Activated CD4-positive, CD25-positive, alpha-beta regulatory T cell (primary cell): ENCODE measurements at places on chromosomes 2 and 18.

- DNase-seq, result no peak
Measured at GRCh38 chr2:15127301-15127700, 433.8 kb downstream of the NBAS start.

- DNase-seq, result no peak
Measured at GRCh38 chr2:46800218-46800617, 115.4 kb downstream of the MCFD2 start.

DNA sequence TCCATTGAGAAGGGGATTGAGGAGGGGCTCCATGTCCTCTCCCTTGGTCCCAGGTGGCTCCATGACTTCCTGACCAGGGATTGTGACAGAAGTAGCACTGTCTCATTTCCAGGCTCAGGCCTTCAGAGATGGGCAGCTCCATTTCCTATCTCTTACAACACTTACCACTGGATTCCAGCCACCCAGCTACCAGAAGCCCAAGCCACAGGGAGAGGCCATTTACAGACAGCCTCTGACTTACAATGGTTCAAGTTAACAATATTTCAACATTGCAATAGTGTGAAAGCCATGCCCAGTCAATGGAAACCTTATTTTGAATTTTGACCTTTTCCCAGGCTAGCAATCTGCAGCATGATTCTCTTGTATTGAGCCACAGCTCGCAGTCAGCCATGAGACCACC is 164.9 kb upstream of the AGAP1 start:
- DNase-seq, result no peak

DNA sequence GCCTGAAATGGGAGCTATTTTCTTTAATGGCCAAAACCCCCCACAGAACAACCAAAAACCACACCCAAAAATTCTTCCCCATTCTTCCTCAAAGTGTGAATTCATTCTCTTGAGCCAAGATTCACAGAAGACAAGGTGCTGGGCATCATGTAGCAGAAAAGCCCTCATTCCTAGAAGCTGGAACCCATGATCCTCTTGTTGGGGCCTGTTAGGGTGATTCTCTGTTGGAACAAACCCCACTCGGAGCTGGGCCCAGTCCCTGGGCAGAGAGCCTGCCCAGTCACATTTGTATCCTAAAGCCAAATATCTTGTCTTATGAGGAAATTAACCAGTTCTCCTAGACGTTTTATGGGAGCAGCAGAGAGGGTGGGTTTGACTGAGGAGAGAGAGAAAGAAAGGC is 22.8 kb upstream of the VPS4B start:
- DNase-seq, result no peak

DNA sequence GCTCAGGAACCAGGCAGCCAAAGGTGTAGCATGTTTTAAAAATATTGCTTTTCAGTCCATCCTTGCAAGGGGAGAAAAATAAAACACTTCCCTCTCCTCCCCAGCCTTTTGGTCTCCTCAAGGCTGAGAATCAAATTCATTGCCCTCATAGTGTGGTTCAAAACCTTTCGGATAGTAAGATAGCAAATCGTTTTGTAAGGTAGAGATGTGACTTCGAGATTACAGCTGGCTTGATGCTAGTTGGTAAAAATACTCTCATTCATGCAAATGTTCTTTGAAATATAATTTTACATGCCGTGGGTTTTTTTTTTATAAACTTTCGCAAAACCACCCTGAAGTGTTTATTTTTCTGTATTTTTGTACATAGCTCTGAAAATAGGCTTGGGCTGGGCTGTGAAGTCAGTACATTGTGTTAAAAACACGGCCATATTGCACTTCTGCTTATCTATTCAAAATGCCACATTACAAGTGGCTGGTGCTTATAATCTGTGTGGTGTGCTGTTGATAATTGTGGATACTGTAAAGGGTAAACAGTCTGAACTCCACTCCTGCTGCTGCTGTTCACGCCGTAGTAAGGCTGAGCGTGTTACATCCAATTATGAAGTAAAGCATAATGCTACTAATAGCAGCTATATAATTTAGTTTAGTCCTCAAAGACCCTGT is 172.0 kb upstream of the SIX3 start:
- DNase-seq, result no peak

DNA sequence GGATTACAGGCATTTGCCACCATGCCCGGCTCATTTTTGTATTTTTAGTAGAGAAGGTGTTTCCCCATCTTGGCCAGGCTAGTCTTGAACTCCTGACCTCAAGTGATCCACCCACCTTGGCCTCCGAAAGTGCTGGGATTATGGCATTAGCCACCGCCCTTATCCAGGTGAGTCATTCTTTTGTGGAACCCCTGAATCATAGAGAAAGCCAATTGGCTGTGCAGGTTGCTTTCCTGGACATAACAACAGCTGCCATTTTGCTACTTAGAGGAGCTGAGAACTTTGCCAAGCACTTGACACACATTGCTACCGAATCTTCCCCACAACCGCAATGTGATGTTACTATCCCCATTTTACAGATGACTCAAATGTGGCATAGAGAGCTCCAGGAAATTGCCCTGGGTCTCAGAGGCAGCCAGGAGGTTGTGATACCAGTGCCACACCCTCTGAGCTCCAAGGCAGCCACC is 36.0 kb downstream of the SETBP1 start:
- no peak for DNase-seq

- no peak for DNase-seq
Measured at GRCh38 chr18:76353046-76353445, 142.0 kb downstream of the ZNF516 start.

- DNase-seq, result no peak
Measured at GRCh38 chr18:48771641-48772375, 179.0 kb downstream of the SMAD7 start.

- no peak for DNase-seq
Measured at GRCh38 chr2:31945572-31945935, 65.3 kb downstream of the MEMO1 start.

GRCh38 chr18:78630981-78631510 is 348.6 kb upstream of the SALL3 start:
- no peak for DNase-seq

- no peak for DNase-seq
Measured at GRCh38 chr18:12924616-12925015, 23.2 kb upstream of the SEH1L start.

- DNase-seq, result no peak
Measured at GRCh38 chr2:142131010-142131669, at the start of gene LRP1B. Gene LRP1B (minus strand): TSS chr2:142131016. CDS start chr2:142130729, 287 bp downstream.

- no peak for DNase-seq
Measured at GRCh38 chr2:36769106-36769505, 72.6 kb downstream of the VIT start.

- DNase-seq, result peak; percentile 45
Measured at GRCh38 chr2:94874277-94874997, 3.2 kb downstream of the TEKT4 start.

GRCh38 chr2:174395284-174395968 is at the start of gene SCRN3:
Gene SCRN3 (plus strand): TSS chr2:174395730. CDS start chr2:174398284, 2,554 bp downstream.
- peak; percentile 37 for DNase-seq

DNA sequence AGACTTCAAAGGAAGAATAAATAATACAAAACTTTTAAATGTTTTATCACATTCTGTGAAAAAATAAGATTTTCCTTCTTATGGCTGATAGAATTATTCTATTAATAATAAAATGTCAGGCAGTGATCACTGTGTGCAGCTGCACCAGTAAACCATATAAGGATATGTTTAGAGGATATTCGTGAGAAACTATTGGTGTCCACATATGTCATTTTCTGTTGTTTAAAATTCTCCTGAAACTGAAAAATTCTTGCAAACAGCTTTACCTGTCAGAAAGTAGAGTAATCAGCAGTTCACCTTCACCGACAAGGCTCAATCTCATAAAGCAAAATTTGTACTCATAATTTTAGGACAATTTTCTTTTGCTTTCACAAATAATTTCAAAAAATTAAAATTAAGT is 170.1 kb upstream of the KCNH7 start:
- DNase-seq, result no peak

- no peak for DNase-seq
Measured at GRCh38 chr2:69575926-69576325, 67.6 kb downstream of the AAK1 start.

GRCh38 chr2:45786030-45786835 is 134.8 kb downstream of the PRKCE start:
- no peak for DNase-seq

DNA sequence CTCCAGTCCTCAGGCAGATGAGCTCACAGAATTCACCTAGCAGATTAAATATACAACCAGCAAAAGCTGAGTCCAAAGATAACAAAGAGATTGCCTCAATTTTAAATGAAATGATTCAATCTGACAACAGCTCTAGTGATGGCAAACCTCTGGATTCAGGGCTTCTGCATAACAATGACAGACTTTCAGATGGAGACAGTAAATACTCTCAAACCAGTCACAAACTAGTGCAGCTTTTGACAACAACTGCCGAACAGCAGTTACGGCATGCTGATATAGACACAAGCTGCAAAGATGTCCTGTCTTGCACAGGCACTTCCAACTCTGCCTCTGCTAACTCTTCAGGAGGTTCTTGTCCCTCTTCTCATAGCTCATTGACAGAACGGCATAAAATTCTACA is 86.0 kb downstream of the PTRHD1 start:
- DNase-seq, result no peak

- no peak for DNase-seq
Measured at GRCh38 chr2:15638720-15639119, 47.1 kb downstream of the DDX1 start.

DNA sequence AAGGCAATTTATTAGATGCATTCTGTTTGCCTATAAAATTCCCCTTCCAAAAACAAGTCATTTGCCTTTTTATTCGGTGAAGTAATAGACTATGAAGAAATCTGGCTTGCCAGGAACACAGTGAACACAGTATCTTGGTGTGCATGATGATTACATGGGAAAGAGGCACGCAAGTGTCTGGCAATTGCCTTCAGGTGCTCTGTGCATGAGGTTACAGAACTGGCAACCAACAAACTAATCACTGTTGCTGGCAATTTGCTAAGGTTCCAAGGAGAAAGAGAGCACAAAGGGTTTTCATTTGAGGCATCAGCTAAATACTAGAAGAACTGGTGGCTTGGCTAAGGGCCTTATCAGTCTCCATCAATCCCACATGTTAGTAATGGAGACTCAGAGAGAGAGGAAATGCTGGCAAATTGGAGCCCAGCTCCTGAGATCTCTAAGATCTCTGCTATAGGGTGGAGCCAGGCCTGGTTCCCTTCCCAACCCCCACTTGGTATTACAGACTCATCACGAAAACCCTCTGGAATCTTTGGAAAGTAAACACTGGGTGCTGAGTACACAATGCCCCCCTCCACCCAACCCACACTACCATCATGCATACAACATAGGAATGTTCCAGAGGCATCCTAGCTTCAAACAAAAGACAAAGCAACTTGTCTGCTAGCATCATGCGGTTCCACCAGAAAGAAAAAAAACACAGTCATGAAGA is 10.4 kb downstream of the RNF152 start:
- no peak for DNase-seq

DNA sequence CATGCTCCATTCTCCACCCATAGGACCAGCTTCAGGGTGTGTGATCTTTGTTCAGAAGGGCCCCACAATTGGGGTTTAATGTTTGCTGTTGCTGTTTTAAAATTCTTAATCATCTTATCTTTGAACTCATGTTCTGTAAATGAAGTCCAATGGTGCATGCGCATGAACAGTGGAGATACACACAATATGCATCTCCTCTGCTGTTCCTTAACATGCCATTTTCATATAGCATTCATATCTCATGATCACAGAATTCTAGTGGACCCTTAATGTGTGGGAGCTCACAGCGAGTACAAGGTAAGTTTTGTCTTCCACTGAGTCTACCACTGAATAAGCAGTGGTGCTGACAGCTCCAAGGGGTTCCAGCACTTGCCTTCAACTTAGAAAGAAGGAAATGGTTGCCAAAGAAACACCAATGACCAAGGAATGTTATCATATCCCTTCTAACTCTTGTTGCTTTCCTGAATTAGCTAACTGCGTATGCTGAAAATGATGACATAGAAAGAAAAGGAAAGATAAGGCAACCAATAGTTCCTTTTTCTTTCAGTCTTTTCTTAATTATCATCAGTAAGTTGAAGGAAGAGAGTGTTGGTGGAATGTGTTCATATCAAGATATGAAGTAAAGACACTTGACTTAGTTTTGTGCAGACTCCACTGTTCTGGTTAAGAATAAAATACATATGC is 258.9 kb upstream of the FBXO11 start:
- no peak for DNase-seq

DNA sequence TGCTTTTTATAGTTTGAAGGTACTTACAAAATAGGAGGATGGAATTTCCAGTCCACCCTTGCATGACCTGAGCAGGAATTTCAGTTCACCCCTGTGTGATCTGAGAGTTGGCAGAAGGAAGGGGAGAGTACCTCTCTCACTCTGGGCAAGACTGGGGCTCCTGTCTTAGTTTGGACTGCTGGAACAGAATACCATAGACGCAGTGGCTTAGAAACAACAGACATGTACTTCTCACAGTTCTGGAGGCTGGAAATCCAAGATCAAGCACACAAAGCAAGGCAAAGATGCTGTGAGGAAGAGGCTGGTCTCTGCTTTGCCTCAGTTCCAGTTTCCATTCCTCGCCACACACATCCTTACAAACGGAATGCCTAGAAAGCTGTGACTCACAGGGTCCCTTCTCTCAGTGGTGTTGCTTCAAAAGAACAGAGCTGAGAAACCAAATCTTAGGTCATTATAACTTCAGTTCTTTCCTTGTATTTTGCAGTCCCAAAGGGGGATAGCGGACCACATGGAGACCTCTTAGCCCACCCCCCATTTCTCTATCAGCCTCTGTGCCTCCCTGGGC is 108.8 kb upstream of the HAAO start:
- DNase-seq, result no peak

DNA sequence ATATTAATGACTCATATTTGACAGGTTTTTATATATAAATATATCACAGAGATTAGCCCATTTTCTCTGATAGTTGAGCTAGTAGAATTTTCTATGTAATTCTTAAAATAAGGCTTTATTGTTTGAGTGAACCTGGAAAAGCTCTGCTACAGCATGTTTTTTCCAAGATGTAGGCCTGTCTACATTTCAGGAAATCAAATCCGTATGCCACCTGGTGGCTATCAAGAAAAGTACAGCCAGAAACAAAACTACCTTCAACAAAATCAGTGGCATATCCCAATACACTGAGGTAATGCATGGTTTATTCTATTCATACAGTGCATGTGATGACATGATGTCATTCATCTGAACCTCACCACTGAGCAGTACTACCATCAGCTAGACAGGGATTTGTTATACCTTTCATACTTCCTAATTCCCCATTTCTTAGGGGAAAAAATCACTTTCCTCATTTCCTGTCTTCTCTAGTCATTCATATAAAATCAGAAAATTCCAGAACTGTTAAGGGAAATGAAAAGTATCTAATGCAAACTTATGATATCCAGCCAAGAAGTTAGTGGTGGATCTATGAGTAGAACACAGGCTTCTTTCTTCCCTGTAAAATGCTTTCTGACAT is 310.4 kb upstream of the SYT4 start:
- DNase-seq, result no peak

DNA sequence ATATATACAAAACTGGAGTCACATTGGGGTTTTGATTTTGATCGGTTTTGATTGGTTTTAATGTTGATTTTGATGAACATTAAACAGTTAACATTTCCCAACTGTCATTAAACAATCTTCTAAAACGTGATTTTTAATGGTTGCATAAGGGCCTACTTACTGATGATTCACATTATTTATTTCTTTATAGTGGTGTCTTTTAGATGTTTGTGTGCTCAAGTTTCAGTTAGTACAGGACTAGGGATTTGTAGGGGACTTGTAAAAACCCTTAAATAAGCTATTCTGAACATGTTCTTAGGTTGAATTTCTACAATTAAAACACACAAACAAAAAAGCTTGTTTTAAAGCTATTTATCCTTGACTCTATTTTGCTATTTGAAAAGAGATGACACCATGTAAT is 61.6 kb downstream of the TTC21B start:
- DNase-seq, result no peak
